ENCODE measurements at places on chromosomes 1 and 21.

DNA sequence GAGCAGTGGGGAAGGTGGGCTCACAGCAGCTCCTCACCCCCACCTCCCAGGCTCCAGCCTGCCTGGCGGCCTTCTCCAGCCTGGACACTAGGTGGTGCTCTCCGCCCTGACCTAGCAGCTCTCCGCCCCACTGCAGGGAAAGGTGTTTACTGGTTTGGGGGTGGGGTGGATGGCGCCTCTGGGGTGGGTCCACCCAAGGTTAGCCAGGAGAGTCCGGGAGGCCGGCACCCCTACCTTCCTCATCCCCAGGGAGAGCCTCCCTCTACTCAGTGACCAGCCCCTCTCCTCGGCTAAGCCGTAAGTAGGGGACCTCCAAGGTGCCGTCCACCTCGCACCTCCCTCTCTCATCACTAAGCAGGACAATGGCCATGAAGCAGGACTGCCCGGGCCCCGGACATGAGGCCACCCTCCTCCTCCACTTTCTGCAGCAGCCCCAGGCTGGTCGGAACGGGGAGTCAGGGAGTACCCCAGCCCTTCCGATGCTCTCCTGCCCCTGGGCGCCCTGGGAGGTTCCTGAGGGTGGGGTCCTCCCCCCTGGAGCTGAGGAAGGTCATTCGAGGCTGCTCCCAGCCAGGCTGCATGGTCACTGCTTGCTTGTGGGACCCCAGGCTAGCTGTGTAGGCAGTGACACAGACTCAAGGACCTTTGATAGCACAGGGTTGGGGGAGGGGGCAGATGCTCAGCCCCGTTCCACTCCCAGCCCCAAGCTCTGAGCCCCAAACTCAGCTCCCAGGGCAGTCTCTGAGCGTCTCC, 101.4 kb upstream of the VAMP3 start:
- DNase-seq, result peak; percentile 18

GRCh38 chr1:61348025-61348665, 265.8 kb downstream of the NFIA start:
- DNase-seq, result no peak

GRCh38 chr1:152783095-152783494, 3.0 kb upstream of the LCE1E start:
- no peak for DNase-seq

- no peak for DNase-seq
Observed at GRCh38 chr1:41632781-41633575, 148.5 kb upstream of the EDN2 start.

GRCh38 chr1:41537788-41538351, 53.4 kb upstream of the EDN2 start:
- DNase-seq, result no peak

DNA sequence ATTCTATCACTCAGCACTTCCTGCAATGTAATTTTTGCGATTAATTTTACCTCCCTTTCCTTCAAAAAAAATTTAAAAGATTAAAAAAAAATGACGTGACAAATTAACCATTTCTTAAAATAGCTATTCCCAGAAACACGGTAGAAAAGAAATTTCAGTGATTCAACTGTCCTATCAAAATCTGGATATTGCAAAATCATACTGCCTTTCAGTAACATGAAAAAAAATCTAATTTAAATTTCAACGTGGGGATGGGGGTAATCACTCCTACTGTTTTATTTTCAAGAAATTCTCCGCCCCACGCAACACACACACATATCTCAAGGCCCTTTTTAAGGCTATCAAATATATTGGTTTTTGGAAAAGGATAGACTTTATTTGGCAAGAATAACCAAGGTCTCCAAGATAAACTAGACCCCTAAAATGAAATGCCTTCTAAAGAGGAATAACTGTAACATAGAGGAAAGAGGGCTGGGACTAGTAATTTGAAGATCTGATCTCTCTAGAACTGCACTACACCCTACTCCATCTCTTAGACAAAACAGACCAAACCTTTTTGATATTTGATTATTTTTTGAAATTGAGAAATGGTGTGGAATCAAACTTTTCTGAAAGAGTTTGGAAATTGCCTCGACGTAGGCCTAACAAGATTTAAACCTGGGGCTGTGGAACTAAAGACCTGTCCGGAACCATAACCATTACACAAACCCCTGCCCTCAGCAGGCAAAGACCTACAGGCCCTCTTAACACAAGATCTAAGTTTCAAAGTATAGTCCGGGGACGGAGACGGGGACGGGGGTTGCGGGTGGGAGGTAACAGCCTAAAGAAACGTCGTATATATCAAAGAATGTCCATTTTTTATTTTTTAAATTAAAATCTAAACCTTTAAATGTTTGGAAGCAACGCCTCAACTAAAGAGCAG, 941 bp downstream of the ARNT start:
- no peak for DNase-seq

GRCh38 chr1:67019600-67020136, 34.3 kb downstream of the SLC35D1 start:
- no peak for DNase-seq

- no peak for DNase-seq
Observed at GRCh38 chr1:204282761-204283221, 69.0 kb upstream of the GOLT1A start.

- peak; percentile 96 for DNase-seq
Observed at GRCh38 chr21:42220138-42220701, 1.3 kb downstream of the ABCG1 start.

DNA sequence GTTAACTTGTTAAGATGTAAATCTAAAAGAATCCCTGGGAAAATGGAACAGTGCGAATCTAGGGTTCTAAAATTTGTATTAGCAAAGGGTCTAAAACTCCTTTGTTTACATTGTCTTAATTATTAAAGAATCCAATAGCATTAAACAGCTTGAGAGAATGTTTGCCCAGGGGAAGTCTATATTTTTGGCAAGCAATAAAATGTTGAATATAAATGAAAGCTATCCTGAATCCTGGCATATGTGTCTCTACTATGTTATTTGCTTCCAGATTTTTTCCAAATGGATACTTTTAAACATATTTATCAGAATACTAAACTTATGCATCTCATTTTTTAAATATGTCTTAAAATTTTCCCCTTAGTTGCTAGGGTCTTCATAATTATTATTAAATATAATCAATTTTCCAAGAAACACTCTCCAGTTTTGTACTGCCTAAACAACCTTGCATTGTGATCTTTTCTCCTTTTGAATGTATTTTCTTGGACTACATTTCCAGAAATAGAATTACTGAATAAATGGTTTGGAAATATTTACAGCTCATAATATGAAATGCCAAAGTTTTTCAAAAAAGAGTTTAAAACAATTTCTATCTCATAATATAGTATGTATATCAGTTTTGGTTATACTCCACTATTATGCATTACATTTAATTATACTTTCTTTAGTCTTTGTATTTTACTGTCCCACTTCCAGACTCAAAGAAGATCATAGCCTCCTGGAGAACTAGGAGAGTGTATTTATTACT, 304.8 kb downstream of the USP25 start:
- DNase-seq, result no peak

GRCh38 chr1:200899451-200899915, 4.8 kb downstream of the INAVA start:
- DNase-seq, result no peak

DNA sequence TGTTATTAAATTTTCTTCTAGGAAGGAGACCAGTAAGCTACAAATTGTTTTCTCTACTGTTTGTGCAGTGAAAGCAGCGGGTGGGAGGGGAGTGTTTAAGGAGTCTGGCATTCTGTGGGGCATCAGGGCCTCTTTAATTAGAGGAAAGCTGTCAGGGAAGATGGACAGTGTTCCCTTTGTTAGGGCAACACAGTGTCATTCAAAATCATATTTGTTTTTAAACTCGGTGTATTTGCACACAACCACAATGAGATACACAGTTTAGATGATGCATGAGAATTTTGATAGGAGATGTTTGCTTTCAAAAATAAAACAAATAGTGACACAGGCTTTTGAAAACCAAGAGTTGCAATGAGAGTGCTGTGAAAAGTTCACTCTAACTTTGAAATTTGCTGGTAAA, 15.1 kb upstream of the ST6GALNAC3 start:
- no peak for DNase-seq

- no peak for DNase-seq
Observed at GRCh38 chr1:192914092-192914491, 105.3 kb downstream of the RGS2 start.

GRCh38 chr1:206846487-206846886, 18.9 kb upstream of the IL20 start:
- DNase-seq, result no peak

DNA sequence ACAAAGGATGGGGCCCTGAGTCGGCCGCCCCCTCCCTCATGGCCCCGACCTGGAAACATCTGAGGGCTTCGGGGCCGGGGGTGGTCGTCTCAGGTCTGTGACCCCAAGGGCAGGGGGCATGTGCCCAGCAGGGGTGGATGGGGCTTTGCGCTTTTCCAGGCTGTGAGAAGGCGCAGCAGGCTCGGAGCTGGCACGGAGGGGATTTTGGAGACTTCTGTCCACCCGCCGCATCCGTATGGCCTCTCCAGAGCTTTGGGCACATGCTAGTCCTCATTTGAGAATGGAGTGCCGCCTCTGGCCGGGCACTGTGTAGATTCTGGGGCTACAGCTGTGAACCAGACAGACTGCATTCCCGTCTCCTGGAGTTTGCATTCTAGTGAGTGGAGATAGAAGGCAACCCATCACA, 66.1 kb upstream of the WNT4 start:
- no peak for DNase-seq

- DNase-seq, result no peak
Observed at GRCh38 chr21:45931397-45931969, 50.1 kb upstream of the COL6A1 start.

GRCh38 chr1:80170811-80171485, 1164.4 kb upstream of the ADGRL4 start:
- no peak for DNase-seq

DNA sequence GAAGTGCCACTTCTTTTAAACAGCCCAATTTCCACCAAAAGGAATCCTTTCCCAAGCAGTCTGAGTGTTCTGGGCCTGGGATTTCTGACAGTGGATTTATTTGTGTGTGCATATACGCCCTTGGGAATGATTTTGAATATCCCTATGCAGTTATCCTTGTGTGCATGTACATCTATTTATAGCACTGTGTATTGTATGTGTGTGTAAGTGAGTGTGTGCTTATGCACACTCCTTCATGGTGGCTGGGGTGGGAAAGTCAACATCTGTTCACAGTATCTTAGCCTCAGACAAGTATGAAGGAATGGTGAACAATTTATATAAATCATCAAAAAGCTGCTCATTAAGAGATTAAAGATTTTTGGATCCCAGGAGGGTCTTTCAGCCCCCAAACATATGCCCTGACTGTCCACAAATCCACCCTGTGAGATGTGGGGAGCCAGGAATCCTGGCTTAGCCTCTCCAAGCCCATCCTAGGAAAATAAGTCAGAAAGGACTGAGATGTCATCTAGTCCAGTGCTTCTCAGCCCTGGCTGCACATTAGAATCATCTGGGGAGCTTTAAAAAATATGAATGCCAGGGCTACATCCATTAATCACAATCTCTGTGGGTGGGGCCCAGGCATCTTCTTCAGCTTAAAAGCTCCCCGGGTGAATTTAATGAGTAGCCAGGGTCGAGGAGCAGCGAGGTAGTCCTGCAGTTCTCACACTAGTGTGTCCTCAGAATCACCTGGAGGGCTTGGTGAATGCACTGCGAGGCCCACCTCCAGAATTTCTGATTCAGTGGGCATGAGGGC, 101.4 kb downstream of the PLXNA2 start:
- DNase-seq, result no peak

DNA sequence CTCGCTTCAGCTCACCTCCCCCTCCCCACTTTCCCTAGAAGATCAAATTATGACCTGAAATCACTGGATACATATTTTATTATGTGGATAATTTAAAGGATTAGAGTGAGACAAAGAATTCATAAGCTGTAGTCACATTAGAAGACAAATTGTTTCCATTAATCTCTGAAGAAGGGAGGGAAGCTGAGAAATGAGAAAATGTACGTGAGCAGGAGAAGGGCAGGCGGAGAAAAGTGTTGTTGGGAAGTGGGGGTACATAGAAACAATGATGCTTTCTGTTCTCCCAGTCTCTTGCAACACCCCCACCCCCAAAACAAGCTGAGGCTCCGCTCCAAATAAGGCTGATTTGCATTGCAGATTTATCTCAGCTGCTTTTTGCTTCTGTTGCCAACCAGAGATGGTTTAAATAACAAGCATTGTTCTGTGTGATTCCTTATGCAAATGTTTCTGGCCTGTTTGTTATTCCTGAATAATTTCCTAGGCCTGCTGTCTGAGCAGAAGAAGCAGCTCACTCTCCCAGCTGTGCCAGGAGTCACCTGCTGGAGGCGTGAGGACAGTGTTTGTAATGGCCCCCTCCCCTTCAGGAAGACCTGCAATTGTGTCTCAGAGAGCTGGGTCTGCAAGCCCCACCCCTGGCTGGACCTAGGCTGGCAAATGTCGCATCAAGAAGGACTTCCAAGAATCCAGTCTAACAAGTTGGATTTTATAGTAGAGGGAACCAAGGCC, 121.8 kb upstream of the TNR start:
- DNase-seq, result no peak

DNA sequence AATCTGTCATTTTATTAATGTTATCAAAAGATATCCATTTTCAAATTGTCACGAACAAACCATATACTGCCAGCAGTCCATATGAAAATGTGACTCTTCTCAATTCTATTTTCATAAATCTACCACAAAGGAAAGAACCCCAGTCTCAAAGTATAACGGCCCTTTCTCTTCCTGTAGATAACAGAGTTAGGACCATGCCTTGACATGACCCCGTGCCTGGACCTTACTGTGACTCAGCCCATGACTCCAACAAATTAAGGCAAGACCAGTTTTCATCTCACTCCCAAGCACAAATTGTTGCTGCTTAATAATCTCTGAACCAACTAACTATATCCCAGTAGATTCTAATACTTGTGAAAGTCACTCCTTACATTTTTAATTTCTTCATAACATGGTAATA, 124.4 kb upstream of the NFIA start:
- DNase-seq, result no peak

GRCh38 chr1:172351754-172352161, 68.7 kb upstream of the C1orf105 start:
- DNase-seq, result no peak

- DNase-seq, result no peak
Observed at GRCh38 chr1:178407655-178408054, 89.1 kb downstream of the CLEC20A start.

DNA sequence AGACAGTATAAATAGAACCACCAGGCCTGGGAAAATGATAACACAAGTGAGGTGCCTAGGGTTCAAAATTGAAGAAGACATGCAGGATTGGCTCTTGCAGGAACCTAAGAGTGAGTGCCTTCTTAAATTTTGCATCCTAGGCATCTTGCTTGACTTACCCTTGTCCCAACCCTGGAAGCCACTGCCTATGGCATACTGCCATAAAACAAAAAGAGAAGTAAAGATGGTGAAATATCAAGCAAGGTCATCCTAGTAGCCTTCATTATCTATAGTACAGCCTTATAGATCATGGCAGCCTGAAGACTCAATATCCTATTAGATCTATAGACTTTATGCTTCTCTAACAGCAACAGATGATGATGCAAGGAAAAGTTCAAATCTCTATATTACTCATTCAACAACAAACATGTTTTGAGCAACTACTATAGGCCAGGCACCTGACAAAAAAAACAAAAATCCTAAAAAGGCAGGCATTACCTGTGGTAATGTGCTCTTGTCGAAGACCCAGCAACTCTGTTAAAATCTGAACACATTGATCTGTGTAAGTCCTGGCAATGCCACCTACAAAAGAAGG, 6.3 kb downstream of the AP4B1 start:
- DNase-seq, result no peak

- DNase-seq, result no peak
Observed at GRCh38 chr1:214377886-214378285, 96.9 kb downstream of the SMYD2 start.

- no peak for DNase-seq
Observed at GRCh38 chr1:59412718-59413326, 115.9 kb downstream of the FGGY start.

- no peak for DNase-seq
Observed at GRCh38 chr1:96233422-96233821, 488.2 kb upstream of the PTBP2 start.

Data from Jurkat, Clone E6-1 (cell line).